Occipital lobe (tissue), 3 donors: ENCODE measurements at places on chromosomes 11 and 22. TPM values are rescaled to one million over a fixed set of nuclear protein-coding genes. Genes with fewer than 3 reads are reported as not detected.

Gene MB
- not detected for total RNA-seq

DNA sequence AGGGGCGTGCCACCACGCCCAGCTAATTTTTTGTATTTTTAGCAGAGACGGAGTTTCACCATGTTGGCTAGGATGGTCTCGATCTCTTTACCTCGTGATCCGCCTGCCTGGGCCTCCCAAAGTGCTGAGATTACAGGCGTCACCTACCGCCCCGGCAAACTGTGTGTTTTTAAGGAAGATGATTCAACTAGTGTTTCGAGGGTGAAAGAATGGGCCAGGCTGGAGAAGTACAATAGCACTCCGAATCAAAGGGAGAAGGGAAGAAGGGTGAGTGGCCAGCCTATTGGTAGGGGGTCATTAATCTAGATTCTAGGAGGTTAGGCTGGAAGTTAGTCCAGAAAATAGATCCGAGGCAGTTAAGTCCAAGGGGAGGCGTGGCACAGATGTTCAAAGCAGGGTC, 2.9 kb upstream of the CECR2 start:
- DNase-seq, result no peak

Gene FAM227A
- 3.7 TPM for total RNA-seq

DNA sequence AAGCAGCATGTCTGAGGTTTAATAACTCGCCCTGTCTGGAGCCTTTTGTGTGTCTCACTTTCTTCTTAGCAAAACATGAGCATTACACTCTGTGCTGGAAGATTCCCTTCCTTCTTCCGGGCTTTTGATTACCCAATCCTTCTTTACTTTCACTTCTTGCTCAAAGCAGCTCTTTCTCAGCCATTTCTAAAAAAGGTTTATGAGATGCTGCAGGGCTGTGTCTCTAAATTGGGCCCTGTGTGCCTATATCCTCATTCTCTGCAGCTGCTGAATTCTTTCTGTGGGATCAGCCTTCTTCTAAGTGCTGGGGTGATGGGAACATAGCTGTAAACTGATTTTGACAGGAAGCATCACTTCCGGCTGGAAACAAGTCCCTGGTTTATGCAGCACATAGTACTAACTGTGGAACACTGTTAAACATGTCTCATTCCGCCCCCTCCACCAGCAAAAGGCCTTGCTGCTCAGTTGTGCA, 71.8 kb downstream of the PIWIL4 start:
- no peak for DNase-seq

GRCh38 chr11:122874991-122875390, 7.6 kb upstream of the JHY start:
- DNase-seq, result no peak

DNA sequence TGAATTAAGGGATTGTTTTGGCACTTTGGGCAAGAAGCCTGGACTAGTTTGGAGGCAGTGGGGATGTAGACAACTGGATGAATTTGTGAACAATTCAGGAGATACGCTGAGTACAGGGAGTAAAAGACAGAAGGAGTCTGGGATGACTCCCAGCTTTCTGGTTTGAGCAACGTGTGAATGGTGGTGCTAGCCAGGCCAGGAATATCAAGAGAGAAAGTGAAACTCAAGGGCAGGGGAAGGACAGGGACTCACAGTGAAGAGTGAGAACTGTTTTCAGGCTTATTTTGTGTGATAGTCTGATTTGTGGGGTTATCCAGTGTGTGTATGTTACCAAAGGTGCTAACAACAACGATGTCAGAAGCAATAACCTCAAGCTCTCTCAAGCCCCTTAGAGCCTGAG, 15.9 kb downstream of the CHRM1 start:
- DNase-seq, result no peak

DNA sequence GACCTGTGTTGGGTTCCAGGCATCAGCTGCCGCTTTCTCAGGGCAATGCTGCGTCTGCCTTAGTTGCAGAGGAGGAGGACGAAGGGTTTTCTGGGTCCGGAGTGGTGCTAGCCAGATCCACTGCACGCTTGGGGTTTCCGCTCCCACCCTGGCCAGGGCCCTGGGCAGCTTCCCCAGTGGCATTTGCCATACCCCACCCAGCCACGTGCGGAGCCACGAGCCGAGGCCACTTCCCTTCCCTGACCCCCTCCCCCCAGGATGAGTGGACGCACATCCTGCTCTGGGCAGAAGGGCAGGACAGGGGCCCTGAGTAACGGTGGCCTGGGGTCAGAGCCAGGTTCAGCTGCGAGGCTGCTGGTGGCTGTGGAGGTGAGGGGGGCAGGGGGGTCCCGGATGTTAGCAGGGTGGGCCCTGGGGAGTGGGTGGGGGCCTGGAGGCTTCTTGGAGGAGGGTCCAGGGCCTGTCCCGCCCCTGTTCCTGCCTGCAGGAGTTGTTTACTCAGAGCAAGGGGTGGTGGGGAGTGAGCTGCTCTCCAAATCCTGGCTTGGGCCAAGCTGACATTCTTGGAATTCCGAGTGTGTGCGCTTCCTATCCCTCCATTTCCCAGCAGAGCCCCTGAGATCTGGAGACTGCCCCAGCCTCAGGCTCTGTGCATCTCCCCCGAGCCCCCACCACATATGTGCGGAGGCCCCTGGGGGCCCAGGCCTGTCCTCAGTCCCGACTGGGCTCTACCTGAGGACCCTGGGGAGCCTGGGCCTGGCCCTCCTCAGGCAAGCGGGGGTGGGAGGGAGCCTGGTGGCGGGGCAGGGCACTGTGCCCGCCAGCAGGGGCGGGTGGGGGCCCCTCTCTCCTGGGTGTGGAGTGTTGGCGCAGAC, 1.4 kb downstream of the TSPAN4 start:
- no peak for DNase-seq

Gene LTBP3
- 18.4 TPM for total RNA-seq

DNA sequence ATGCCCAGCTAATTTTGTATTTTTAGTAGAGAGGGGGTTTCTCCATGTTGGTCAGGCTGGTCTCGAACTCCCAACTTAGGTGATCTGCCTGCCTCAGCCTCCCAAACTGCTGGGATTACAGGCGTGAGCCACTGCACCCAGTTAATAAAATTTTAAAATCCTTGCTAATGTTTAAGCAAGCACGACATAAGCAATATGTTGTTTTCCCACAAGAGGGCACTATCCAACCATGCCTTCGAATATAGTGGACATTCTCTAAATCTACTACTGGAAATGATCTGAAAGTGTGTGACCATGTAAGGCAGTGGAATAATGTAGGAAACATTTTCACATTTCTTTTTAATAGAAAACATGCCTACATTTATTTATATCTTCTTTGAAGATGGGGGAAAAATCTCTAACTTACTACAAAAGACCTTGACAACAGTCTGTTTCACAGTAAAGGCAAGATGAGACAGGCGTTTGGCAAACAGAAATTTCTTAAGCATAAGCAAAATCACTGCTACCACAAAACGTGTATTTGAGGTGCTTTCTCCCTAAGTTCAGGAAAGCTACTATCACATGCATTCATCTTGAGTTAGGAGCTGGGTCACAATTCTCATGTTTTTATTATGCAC, 38.2 kb downstream of the PITPNB start:
- no peak for DNase-seq

DNA sequence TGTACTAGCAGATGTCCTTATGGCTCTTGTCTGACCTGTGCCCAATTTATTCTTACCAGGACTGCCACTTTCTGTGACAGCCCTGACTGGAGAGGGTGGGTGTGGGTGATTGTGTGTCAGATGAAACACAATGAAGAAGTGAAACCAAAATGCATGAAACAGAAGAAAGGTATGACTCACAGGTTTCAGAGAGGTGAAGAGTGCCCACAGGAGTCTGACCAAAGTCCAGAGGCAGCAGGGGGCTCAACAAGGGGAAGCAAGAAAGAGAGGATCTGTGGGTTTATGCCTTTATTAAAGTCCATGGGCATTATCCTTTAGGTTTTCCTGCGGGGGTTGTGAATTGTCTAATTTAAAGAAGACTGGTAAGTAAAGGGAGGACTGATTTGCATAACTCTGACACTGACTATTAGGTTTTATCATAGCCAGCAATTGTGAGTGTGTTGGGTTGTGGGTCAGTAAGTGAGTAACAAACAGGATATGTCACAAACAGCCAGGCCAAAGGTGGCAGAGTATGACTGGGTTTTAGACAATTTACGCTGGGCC, 3.9 kb upstream of the OR4C6 start:
- DNase-seq, result no peak

DNA sequence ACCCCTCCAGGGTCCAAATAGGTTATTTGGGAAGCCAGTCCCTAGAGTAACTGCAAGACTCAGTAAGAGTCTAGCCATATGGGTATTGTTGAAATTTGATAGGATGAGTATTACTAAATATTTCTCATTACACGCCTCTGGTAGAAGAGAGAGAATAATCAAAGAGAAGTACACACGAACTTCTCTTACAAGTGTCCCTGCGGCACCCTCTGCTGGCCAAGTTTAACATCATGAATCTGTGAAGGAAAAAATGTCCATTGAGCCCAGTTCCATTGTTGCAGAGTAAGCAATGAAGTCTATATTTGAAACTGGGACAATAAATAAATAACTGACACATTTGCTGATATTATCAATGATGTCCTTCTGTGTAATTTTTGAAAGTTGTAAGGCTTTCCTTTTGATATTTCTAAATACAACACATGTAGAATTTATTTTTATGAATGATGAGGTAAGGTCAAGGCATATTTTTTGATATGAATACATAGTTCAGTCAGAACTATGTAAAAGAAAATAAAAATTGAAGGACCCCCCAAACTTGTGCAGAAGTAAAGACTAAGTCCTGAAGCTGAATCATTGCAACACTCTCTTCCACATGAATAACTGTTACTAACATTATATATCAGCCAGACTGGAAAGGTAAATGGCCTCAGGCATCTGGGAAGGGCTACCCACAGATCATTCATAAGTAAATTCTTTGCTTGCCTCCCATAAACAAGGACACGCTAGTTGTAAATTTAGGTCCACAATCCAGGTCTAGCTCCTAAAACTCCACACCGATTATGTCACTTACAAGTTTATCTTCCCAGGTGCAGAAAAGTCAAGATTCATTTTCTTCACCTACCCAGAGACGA, 10.0 kb downstream of the OR51L1 start:
- peak; percentile 38 for DNase-seq

- no peak for DNase-seq
These were observed 37.8 kb downstream of the STIM1 start for GRCh38 chr11:3893311-3893710.

GRCh38 chr11:35678975-35679374, 16.4 kb downstream of the TRIM44 start:
- no peak for DNase-seq

Gene CST6
- total RNA-seq, result not detected

DNA sequence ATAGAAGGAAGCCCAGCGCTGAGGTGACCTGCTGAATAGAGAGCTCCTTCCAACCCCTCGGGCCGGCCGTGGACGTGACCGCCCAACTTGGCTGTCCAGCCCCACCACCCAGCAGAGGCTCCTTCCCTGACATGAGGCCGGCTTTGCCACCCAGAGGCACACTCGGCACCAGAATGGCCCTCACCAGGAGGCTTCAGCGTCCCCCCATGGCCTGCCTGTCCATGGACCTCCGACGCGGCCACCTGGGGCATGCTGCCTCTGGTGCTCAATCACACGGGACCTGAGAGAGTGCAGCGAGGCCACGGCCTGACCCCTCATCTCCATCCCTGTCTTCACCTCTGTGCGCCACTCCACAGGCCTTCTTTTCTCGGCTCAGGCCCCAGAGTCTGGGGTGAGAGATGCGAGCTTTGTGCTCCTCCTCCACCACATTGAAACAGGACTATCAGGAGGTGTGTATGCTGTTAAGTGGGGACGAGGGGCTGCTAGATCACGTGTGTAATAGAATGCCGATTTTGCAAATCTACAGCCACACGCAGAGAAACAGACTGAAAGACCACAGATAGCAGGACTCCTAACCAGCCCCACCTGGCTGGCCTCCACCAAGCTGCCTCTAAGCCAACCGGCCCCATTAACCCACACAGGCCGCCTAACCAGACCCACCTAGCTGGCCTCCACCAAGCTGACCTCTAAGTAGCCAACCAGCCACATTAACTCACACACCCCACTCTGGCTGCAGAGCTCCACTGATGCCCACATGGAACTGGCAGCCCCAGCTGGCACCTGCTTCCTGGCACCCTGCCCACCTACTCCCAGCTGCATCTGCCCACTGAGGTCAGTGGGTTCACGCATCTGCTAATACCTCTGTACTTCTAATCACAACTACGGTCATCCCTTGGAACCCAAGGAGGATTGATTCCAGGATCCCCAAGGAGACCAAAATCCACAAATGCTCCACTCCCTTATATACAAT, 20.7 kb downstream of the LINC01488 start:
- DNase-seq, result no peak

DNA sequence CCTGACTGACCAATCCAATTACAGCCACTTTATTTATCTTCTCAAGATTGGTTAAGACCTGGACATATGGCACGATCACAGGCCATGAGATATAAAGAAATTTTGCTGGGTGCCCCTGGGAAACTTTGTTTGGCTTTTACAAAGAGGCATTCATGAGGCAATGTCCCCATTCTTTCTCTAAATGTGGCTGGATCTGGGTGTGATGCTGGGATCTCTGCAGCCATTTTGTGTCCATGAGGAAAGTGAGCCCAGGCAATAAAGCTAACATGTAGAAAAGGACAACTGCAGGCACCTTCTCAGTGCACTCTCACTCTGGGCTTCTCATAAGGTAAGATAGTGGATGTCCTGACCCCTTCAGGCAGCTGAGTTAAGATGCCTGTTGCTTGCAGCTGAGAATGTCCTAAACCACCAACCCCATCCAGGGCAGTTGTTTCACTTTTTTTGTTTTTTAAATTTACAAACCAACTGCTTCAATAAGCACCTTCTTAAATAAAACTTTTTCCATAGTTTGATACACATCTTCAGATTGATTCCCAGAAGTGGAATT, 372.3 kb downstream of the MIAT start:
- no peak for DNase-seq

DNA sequence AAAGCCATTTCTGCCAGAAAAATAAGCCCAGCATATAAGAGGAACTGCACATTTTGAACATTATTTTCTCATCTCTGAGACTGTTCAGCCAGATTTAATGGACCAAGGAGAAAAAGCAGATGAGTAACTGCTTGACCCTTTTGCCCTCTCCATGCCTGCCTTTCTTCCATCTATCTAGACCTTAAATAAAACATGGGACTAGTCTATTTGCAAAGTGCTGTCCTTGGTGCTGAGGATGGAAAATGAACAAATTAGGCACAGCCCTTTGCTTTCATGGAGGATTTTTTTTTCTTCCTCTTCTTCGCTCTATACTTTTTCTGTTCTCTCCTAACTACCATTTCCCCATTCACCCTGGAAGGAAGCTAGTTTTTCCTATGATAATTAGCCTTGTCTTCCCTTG, 361.3 kb downstream of the GRM5 start:
- no peak for DNase-seq

- no peak for DNase-seq
These were observed 120.5 kb downstream of the PGR start for GRCh38 chr11:101008961-101009689.

- peak; percentile 40 for DNase-seq
These were observed 28.6 kb upstream of the RASL10A start for GRCh38 chr22:29344137-29344536.

Gene PLEKHA7
- total RNA-seq, result 5.5 TPM
